ENCODE measurements at places on chromosomes 3 and 15. TPM values are rescaled to one million over a fixed set of nuclear protein-coding genes. Genes with fewer than 3 reads are reported as not detected.

- no peak for DNase-seq
Observed at GRCh38 chr3:81549831-81550230, 211.6 kb downstream of the GBE1 start.

DNA sequence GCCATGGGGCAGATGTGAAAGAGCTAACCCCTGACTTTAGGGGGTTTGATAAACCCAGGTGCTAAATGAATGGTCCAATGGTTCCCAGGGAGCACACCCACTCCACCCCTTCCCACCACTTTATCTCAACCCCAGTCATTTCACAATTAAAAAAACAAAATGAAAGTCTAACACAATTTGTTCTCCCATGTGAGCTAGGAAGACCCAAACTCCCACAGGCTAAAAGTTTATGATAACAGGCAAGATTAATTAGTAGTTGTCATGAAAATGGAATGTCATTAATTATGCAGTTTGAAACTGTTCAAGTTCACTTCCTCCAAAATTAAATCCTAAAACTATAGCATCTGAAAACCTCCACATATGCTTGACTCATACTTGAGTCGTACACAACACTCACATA is 63.3 kb upstream of the TPM1 start:
- DNase-seq, result no peak

- DNase-seq, result no peak
Observed at GRCh38 chr15:75123395-75123794, 78.3 kb upstream of the C15orf39 start.

DNA sequence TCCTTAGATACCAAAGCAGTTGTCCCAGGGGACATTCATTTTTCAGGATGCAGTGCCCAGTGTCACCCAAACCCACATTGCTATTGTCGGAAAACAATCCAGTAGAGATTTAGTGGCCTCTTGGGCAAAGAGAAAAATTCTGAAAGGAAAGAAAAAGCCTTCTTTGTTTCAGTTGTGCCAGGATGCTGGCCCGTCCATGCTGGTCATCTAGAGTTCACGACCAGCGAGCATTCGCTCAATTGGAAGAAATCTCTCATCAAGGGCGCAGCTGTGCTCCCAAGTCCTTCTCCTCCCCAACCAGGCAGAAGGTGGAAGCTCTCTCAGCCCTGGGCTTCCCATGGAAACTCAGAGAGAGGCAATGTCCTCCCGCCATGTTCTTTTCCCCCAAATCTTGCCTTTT is 123.7 kb downstream of the MTHFS start:
- DNase-seq, result no peak

GRCh38 chr15:67037694-67038093 is 27.7 kb upstream of the SMAD3 start:
- DNase-seq, result no peak

DNA sequence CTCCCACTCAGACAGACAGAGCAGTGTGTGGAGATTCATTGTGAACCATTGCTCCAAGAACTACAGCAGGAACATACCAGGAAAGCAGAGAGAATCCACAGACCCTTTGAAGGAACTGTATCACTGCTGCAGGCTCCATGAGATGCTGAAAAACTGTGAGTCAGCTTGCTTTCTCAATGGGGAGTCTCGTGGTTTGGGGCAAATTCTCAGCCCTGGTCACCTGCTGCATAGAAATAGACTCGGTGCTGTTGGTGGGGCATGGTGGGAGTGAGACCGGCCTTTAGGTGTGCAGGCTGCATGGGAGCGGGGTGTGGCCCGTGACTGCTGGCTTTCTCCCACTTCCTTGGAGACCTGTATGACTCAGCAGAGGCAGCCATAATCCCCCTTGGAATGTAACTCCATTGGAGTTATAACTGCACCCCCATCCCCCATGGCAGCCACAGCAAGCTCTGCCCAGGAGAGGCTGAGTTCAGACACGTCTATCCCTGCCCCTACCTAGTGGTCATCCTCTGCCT is 35.6 kb downstream of the ALCAM start:
- DNase-seq, result no peak

GRCh38 chr3:152549263-152549662 is 280.5 kb downstream of the MBNL1 start:
- no peak for DNase-seq

- DNase-seq, result no peak
Observed at GRCh38 chr3:190495796-190496195, 18.1 kb upstream of the IL1RAP start.

DNA sequence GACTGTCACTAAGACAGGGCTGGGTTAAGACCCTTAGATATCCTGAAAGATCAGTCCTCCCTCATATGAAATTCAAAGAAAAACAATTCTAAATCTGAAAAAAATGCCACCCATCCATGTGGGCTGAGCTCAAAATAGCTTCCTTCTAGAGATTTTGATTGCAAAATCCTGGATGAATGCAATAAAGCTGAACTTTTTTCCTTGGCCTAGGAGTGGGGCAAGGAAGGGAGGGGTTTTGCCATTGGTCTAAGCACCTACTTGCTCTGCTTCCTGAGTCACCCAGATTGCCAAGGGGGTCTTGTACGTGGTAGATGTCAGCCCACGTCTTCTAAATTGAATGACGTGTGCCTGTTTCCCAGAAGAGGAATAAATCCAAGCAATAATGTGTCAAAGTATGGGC is 15.3 kb upstream of the SMAD3 start:
- no peak for DNase-seq

- no peak for DNase-seq
Observed at GRCh38 chr3:169764312-169764881, 463 bp downstream of the TERC start.

DNA sequence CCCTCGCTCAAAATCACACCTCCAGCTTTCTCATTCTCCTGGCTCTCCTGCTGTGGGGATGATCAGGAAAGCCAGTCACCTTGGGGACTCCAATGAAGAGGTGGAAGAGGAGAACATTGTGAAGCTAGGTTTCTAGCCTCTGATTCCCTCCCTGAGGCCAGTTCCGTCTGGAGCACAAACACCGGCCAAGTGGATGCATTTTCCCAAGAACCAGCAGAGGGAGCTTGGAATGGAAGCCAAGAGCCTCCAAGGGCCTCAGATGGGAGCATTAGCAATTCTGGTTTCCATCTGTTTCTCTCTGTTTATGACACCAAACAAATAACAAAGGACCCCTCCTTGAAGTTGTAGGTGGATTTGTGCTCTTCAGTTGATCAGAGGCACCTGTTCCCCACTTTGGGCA is 40.6 kb upstream of the NMNAT3 start:
- DNase-seq, result no peak

DNA sequence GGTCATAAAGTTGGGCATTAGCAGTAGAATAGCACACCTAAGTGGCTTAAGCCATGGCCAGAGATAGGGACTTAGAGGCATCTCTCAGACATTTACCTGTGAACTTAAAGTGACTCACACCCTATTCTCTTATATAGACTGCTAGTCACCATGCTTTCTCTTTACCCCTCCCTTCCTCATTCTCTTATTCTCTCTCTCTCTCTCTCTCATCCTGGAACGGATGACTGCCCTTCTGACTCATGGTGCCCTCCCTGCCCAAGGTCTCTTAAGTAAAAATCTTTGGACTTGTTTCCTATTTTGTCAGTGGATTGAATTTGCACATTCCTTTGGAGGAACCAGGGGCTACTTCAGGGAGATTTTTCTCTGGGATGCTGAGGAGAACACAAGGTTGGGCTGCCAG is 58.8 kb downstream of the NPAP1 start:
- no peak for DNase-seq

GRCh38 chr3:38722781-38723568 is 73.5 kb upstream of the SCN5A start:
- no peak for DNase-seq

GRCh38 chr15:49215768-49216739 is 46.0 kb downstream of the GALK2 start:
- no peak for DNase-seq

DNA sequence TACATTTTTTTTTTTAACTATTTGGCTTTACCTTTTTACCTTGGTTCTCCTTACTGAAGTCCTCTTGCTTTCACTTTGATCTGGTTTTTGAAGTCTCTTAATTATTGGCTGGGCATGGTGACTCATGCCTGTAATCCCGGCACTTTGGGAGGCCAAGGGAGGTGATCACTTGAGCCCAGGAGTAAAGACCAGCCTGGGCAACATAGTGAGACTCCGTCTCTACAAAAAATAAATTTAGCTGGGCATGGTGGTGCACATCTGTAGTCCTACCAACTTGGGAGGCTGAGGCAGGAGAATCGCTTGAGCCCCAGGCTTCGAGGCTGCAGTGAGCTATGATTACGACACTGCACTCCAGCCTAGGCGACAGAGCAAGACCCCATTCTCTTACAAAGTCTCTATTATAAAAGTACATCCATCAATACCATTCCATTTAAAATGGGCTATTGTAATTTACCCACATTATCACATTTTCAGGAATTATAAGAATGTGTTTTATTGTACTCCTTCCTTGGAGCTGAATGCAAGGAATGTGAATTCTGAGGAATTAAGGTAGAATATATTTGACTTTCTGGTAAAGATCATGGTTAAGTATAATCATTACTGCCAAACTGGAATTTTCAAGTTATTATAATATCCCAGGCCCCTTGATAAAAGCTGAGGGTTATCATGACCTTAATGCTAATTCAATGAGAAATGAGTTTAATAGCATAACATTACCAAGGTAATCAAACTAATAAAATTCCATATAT is 49.0 kb downstream of the MSL2 start:
- no peak for DNase-seq

DNA sequence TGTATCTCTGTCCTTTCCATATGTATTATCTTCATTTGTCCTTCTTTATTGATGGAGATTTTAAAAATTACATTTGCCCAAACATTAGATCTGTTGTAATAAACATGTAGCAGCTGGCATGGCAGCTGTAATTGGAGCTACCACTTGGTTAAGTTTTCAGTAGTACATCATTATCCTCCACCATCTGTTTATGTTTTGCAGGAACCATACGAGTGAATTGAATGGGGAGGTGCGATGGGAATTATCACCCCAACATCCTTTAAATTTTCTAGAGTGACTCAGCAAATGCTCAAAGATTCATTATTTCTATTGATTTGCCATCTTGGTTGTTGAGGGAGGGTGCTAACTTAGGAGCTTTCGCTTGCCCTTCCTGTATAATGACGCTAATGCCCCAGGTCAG is 32.6 kb upstream of the NOX5 start:
- DNase-seq, result no peak

DNA sequence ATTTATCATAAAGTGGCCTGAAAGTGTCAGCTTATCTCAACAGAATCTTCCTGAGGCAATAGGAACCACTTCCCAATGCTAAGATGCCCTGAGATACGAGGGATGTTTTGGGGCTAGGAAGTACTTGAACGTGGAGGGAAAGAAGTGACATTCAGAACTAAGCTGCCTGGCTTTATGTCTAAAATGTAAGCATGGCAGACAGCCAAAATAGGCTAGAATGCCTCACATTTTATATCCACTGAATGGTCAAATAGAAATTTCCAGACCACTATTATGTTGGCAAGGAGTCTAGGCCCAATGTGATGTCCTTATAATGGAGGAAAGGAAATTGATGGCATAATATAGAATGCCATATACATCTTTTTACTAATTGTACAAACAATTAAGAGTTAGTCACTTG is 154.9 kb downstream of the PEX5L start:
- no peak for DNase-seq

DNA sequence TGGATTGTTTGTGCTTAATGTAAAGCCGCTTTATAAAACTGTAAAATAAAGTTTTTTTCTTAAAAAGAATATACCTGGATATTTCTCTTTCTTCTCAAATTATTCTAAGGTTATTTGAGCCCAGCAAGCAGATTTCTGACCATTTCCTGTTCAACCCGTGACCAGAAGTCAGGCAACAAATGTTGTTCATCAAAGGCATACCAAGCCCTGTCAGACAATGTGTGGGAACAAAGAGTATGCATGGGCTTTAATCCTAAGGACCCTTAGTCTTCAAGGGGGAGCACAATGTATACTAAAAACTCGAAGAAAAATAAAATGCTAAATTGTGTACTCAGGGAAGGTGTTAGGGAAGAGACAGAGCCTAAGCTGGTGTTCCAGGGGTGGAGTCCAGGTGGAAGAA is 26.6 kb upstream of the PAQR5 start:
- no peak for DNase-seq

- no peak for DNase-seq
Observed at GRCh38 chr15:82968066-82968465, 15.5 kb upstream of the HOMER2 start.

GRCh38 chr3:4196506-4197147 is 106.5 kb upstream of the SETMAR start:
- DNase-seq, result no peak

GRCh38 chr3:194373028-194373427 is 3.5 kb upstream of the LRRC15 start:
- no peak for DNase-seq

- no peak for DNase-seq
Observed at GRCh38 chr3:128237348-128238183, 84.3 kb downstream of the EEFSEC start.

- no peak for DNase-seq
Observed at GRCh38 chr15:60091911-60092310, 87.8 kb downstream of the FOXB1 start.

GRCh38 chr3:154040283-154040682 is 80.9 kb upstream of the ARHGEF26 start:
- no peak for DNase-seq

DNA sequence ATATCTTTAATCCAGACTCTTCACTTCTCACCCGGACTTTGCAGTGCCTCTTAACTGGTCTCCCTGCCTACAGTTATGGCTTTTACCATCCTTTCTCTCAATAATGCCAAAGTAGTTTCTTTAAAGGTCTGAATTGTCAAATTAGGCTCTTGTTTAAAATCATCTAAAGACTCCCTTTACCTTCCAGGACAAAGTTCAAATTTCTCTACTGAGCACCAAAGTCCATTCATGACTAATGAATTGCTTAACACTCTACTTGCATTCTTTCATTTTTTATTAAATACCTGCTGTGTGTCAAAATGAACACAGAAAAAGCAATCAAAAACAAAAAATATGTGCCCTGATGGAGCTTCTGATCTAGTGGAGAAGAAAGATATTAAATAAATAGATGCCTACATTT is 472.4 kb upstream of the UBE2E2 start:
- no peak for DNase-seq

Gene KBTBD12
- 1.7 TPM for polyA plus RNA-seq

Gene CHCHD4
- polyA plus RNA-seq, result 21.9 TPM

Gene TGM4
- polyA plus RNA-seq, result 0.07 TPM

Gene USF3
- 20.4 TPM for polyA plus RNA-seq

Gene SPESP1
- 5.5 TPM for polyA plus RNA-seq

Gene USP13
- polyA plus RNA-seq, result 15.8 TPM

Gene KCNH8
- polyA plus RNA-seq, result 1.4 TPM

Gene ZMYND10
- polyA plus RNA-seq, result 3.3 TPM

Gene ACSBG1
- polyA plus RNA-seq, result 0.74 TPM

Gene GRM7
- polyA plus RNA-seq, result 1.7 TPM

Gene OR5K2
- polyA plus RNA-seq, result 0.53 TPM

Gene LRTM1
- polyA plus RNA-seq, result not detected

Gene NMB
- polyA plus RNA-seq, result 4.0 TPM

Gene SOX2
- polyA plus RNA-seq, result 0.30 TPM

Gene CAV3
- polyA plus RNA-seq, result 0.33 TPM

Gene SKIL
- 37.6 TPM for polyA plus RNA-seq

Gene SNURF
- 24.1 TPM for polyA plus RNA-seq

Gene GP5
- polyA plus RNA-seq, result 0.47 TPM
